ENCODE measurements at places on chromosomes 12 and 14.

GRCh38 chr14:98957211-98958047, 314.6 kb downstream of the BCL11B start:
- DNase-seq = peak; percentile 87

GRCh38 chr12:113722747-113723146, 243.4 kb downstream of the RBM19 start:
- no peak for DNase-seq

DNA sequence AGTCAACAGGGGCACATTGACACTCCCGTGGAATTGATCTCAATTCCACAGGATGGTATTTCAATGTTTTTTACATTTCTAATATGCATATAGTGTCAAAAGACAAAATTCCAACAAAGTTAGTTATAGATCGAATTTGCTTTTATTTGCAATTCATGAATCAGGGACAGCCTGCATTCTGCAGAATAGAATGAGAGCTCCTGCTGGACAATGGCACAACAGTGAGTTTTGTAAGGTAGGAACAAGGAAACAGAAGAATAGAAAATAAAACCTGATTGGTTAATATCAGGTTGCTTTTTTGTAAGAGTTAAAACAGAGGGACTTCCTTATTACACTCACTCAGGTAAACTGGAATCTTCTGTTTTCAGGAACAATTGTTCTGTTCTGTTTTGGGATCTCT, 32.8 kb upstream of the NEDD1 start:
- DNase-seq = no peak

GRCh38 chr12:76495556-76495955, 64.0 kb downstream of the OSBPL8 start:
- DNase-seq = no peak

- no peak for DNase-seq
Observed at GRCh38 chr14:51880835-51881580, 20.6 kb downstream of the GNG2 start.

GRCh38 chr14:100683578-100683977, 43.1 kb upstream of the DLK1 start:
- no peak for DNase-seq

GRCh38 chr12:132326646-132327045, 2.7 kb downstream of the GALNT9 start:
- no peak for DNase-seq

GRCh38 chr12:27488479-27488878, 35.5 kb upstream of the PPFIBP1 start:
- DNase-seq = no peak

DNA sequence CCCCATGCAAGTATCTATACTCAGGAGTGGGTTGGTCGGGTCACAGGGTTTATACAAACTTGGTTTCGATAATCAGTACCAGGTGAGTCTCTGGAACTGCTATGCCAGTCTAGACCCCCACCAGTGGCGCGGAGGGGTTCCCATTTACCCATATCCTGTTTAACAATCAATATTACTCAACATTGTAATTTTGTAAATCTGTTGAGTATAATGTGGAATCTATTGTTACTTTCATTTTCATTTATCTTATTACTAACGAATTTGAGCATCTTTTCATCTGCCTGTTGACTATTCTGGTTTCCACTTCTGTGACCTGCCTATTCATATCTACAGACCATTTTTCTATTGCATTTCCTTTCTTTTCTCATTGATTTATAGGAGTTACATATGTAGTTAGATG, 275.2 kb upstream of the CRY1 start:
- DNase-seq = no peak

DNA sequence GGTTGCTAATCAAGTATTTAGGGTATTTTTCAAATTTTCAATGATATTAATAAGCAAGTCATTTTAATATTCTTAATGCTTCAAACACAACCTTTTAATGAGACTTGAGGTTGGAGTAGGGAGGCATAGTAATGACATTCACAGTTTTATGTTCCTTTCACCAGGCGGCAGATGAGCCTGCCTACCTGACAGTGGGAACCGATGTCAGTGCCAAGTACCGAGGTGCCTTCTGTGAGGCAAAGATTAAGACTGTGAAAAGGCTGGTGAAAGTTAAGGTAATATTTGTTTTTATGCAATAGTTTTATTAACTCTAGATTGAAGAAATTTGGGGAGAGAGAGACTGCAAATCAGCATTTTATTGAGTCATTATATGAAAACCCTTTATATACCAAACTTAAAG, 3.1 kb downstream of the ARID4A start:
- no peak for DNase-seq

- no peak for DNase-seq
Observed at GRCh38 chr12:50104417-50105366, 884 bp downstream of the GPD1 start.

- peak; percentile 7 for DNase-seq
Observed at GRCh38 chr12:100267603-100268281, 765 bp downstream of the SCYL2 start.

GRCh38 chr12:128911861-128912260, 58.6 kb downstream of the GLT1D1 start:
- no peak for DNase-seq

DNA sequence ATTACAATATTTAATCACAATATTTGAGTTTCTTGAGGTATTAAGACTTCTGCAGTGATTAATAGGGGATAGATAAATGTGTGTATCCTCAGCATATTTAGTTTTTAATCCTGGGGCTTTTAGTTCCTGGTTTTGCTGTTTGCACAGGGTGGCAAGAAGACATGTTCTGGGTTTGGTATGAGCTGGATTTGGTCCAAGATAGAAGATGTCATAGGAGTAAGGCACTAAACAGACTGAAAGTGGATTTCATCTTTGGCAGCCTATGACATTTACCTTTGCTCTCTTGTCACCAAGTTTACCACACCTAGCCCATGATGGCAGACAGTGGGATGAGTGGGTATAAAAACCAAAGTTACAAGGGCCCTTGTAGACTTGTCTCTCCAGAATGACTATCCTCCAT, 168.2 kb downstream of the LRRK2 start:
- no peak for DNase-seq

DNA sequence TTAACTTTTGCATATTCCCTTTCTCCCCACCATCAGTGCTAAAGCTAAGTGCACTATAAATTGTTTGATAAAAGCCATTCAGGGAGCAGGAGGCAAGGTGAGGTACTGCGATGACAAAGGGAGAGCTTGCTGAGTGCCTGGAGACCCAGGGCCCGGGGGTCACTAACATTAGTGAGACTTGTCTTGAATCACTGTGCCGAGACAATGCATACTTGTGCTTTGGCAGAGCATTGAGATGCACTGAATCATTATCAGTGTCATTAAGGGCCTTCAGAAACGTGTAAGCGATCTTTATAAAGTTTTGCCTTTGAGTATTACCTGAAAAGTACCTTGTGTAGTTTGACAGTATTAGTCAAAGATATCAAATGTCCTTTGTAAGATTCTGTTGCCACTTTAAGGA, 447.5 kb downstream of the PCNX1 start:
- no peak for DNase-seq

- peak; percentile 13 for DNase-seq
Observed at GRCh38 chr14:71103662-71104484, 196.6 kb downstream of the PCNX1 start.

DNA sequence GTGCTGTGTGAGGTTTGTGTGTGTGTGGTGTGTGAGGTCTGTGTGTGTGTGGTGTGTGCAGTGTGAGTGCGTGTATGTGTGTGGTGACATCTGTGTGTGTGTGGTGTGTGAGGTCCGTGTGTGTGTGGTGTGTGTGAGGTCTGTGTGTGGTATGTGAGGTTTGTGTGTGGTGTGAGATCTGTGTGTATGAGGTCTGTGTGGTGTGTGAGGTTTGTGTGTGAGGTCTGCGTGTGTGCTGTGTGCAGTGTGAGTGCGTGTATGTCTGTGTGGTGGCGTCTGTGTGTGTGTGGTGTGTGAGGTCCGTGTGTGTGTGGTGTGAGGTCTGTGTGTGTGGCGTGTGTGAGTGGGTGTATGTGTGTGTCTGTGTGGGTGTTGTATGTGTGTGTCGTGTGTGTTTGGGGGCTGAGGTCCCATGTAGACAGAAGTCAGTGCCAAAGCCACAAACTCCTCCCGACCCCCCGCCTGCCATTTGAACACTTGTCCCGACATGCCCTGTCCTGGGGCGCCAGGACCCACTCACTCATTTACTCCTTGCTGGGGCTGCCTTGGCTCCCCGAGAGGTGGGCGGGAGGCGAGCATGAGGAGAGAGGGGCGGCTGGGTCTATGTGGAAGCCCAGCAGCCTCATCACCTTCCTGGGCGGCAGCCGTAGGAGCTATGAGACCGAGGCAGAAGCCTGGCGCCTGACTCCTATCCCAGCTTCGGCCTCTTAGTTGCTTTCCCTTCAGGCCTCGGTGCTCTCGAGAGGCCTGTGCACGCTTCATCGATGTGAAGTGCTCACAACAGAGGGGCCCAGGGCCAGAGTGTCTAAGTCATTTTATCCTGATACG, 20.5 kb downstream of the RILPL1 start:
- DNase-seq = no peak

DNA sequence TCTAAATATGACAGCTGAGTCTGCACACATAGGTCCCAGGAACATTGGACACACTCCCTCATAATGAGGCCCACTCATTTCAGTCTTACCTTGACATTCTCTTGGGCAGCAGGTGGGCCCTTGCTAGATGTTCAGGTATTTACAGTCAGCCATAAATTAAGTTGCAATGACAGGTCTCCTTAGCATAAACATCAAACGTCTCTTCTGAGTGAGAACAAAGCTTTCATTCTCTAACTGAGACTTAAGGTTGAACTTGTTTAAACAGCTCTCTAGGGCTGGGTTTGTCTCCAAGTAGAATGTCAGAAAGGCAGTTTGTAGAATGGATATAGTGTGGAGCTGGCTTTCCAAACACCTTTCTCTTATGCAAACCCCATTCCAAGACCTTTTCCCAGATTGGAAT, 10.3 kb downstream of the ACVR1B start:
- DNase-seq = no peak

GRCh38 chr14:72699852-72700257, 194.0 kb downstream of the DPF3 start:
- no peak for DNase-seq

GRCh38 chr12:49556391-49557186, 11.4 kb downstream of the MCRS1 start:
- DNase-seq = no peak

GRCh38 chr14:78758333-78758732, 588.2 kb downstream of the NRXN3 start:
- DNase-seq = no peak

GRCh38 chr14:95317817-95318343, 1.8 kb downstream of the CLMN start:
- no peak for DNase-seq

DNA sequence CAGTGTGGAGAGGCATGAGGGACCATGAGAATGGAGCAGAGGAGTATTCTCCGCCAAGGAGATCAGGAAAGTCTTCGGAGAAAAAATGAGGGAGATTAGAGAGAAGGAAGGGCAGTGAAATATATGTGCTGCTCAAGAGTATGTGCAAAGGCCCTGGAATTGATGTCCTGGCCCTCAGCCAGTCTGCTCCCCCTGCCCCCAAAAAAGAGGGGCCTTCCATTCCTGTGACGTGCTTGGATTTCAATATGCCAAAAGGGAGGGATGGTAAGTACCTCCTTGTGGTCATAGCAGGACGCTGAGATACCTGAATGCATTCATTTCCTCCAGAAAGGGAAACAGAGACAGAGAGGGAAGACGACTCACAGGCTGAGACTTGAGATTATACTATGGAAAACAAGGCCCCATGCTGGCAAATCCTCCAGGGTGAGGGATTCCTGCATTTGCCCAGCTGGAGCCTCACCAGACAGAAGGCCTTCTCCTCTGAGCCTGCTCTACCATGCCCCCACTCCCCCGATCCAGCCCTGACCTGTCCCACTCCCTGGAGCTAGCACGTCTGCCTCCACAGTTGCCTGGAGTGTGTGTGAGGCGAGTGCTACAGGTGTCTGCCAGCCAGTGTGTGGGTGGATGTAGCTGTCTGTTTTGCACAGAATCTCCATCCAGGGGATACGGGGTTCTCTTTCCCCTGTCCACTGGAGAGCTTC, 3.9 kb upstream of the RARG start:
- no peak for DNase-seq

- peak; percentile 74 for DNase-seq
Observed at GRCh38 chr12:92199819-92200576, 54.4 kb upstream of the BTG1 start.

DNA sequence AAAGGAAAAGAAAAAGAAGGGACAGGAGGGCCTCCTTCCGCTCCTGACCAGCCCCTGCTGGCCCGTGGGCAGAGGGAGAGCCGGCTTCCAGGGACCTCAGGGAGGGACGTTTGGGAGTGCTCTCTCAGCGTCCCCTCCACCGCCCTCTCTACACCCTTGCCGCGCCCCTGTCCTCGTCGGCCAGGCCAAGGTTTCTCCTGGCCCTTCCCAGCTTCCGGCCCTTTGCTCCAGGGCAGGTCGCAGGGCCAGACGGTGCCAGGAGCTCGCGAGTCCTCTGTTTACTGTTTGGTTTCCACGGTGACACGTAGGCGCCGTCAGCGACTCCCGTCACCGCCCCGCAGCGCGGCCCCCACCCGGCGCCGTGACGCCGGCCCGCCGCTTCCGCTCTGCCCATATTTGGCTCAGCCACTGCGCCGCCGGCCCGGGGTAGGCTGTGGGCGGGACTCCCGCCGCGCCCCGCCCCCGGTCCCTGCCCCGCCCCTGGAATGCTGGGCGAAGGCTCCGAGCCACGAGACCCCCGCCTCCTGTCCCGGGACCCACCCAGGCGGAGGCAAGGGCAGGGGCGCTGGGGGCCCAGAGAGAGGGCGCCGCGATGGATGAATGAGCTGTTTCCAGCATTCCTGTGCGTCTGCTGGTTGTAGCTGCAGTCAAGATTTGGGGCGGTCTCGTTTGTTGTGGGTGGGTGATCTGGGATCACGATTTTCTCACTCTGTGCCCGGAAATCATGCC, 15.5 kb downstream of the FOS start:
- DNase-seq = peak; percentile 99

GRCh38 chr12:2739832-2740641, 54.7 kb upstream of the FKBP4 start:
- DNase-seq = peak; percentile 7

DNA sequence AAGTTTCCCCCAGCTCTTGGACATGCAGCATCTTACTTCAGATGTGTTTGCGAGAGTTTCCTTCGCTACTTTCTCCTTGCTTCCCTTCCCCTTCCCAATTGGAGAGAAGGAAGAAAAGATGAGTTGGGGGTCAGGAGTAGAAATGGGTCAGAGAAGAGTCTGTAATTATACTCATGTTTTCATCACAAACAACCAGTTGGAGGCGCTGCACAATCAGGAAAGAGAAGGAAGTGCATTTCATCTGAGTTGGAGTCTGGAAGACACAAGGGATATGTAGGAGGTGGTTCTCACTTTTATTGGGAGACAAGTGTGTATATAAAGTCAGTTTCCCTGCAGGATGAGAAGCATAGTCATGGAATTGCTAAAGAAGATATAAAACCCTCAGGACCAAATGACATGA, 31.3 kb upstream of the VSX2 start:
- no peak for DNase-seq

GRCh38 chr14:70265422-70265821, 76.7 kb upstream of the SLC8A3 start:
- no peak for DNase-seq
